Stimulated activated CD4-positive, alpha-beta T cell treated with anti-CD3 and anti-CD28 coated beads, Interleukin-15, amount 100 ng/mL, for 1 hour (primary cell): ENCODE measurements at places on chromosomes 7 and 10.

DNA sequence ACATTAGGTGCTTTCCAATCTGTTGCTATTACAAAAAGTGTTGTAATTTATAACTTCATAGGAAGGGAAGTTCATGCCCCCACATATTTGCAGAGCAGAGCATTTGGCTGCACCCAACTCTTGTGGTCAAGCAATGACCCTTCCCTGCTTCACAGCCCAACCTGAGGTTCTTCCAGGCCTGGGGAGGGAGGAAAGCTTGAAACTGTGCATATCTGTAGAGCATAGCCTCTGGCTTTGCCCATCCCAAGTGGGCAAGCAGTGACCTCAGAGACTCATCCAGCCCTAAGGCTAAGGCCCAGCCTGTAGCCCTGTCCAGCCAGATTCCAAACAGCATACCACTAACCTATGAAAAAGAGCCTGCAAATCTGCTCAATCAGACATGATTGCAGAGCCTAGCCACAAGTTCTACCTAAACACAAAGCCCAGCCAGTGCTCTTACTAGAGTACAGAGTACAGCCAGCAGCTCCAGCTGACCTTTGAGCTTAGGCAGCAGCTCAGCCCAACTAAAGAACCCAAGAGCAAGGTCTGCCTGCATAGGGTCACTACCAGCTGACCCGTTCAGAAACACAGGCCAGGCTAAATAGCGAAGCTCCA, 14.4 kb upstream of the GSTK1 start:
- DNase-seq: no peak

GRCh38 chr7:157961731-157962457, 625.1 kb downstream of the DNAJB6 start:
- no peak for DNase-seq

DNA sequence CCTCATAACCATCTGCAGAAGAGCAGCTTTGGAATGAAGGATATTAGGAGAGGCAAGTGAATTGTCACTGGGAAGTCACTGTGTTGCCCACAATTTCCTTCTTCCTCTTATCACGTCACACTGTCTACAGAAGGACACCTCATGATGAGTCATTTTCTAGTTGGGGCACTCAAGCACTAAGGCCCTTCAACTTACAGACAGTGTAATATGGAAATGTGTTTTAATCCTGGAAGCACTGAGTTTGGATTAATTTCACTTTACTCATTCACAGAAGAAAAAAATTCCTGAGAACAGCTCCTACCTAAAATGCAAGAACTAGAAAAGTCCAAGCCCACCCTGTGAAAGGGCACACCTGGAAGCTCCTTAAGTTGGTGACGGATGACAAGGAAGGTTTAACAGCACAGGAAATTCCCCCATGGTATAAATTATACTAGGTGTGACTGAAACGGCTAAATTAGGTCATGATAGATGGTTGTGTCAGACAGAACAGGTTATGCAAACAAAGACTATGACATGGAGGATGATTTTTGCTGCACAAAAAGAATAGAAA, 56.6 kb downstream of the PARD3 start:
- no peak for DNase-seq

- DNase-seq: no peak
Measured at GRCh38 chr7:119996634-119997033, 276.3 kb upstream of the KCND2 start.

GRCh38 chr10:103632247-103632642, 138.7 kb downstream of the NEURL1 start:
- DNase-seq: no peak

- no peak for DNase-seq
Measured at GRCh38 chr7:154424350-154424749, 372.2 kb downstream of the DPP6 start.

- DNase-seq: no peak
Measured at GRCh38 chr7:150939052-150939451, 39.1 kb downstream of the KCNH2 start.

- DNase-seq: no peak
Measured at GRCh38 chr7:124366118-124366517, 333.3 kb upstream of the TMEM229A start.

DNA sequence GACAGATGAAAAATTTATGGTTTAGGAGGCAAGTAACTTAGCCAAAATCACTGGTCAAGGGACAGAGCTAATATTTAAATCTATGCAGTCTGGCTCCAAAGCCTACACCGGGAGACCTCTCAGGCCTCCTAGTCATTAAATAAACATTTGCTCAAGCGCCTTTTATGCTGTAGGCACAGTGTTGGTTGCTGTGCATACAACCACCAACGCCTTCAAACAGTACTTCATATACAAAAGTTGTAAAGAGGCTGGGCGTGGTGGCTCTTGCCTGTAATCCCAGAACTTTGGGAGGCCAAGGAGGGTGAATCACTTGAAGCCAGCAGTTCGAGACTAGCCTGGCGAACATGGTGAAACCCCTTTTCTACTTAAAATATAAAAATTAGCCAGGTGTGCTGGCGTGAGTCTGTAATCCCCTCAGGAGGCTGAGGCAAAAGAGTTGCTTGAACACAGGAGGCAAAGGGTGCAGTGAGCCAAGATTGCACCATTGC, 159.8 kb downstream of the MAGI2 start:
- DNase-seq: no peak

DNA sequence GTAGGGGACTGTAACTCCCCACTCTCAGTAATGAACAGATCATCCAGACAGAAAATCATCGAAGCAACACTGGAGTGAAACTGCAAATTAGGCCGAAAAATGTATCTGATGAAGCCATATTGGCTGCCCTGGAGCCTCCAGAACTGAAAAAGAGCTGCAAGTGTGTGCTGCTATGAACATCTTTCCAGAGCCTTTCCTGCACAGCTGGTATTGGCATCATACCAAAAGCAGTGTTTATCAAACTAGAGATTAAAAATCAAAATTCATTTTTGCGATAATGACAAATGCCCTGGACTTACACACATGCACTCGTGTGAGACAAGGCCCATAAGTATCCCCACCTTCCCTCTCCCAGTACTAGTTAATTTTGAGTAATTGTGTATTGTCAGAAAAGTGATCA, 6.8 kb upstream of the CLDN12 start:
- no peak for DNase-seq

DNA sequence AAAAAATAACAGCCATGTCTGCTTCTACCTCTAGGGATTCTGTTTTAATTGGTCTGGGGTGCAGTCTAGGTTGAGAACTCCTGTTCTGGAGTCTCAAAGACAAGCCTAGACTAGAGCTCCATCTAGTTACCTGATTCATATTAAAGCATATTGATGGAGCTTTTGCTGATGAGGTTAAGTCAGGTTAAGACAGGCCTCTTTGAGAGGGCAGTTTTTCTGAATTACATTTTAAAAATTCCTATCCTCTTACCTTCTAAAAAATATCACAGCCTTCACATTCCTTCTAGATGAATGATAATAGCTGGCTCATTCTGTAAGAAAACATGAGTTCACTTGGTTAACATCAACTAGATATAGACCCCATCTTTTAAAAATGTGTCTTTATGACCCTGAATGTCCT, 28.9 kb downstream of the MGAM start:
- DNase-seq: no peak

DNA sequence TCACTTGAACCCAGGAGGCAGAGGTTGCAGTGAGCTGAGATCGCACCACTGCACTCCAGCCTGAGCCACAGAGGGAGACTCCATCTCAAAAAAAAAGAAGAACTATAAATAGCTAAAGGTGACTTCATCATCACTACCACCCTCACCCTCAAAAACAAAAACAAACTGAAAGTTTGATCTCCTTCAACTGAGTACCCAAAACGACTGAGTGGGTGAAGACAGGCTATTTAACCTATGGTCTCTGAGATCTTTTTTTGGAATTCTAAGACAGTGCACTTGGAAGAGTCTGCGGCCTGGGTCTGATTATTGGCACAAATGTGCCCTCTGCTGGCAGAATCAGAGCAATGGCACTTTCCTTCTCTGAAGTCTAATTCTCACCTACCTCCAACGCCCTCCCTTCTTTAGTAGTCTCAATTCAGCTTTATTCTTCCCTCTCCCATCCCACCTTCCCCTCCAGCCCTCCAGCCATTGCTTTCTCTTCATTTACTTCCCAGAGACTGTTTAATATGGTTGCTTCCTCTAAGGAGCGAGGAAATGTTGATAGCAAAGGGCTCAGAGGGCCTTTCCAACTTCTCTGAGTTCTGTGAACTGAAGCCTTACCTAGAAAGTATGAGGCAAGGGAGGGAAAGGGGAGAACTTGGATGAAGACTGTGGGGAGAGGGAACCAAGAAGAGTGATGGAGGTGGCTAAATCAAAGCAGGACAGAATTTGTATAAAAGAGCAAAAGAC, 2.9 kb upstream of the MYOZ1 start:
- DNase-seq: no peak

DNA sequence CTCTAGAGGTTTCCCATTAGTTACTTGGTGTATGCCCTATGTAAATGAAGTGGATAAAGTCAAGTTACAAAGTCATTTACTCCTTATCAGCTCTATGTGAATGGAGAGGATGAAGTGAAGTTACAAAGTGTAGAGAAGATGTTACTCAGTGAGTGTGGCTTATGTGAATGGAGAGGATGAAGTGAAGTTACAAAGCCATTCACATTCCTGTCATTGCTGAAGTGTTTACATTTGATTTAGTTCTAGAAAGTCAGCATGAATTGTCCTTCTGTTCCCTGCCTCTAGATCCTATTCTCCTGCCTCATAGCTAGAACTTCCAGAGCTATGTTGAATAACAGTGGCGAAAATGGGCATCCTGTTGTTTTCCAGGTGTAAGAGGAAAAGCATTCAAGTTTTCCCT, 880.1 kb downstream of the DNAJB9 start:
- DNase-seq: no peak

DNA sequence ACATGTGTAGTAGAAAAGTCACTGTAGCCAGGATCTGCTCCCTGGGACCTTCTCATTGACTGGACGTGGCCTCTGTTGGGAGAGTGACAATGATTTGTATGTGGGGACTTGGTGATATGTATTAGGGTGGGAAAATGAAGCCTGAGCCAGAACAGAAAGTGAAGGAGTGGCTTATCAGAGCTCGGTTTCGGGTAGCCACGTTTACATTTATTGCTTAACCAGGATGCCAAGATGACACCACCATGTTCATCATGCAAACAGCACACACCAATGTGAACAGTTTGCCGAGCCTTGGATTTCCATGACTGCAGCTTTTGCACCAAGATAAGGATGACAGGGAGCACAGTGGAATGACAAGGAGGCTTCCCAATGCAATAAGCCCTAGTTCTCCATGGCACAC, 112.8 kb upstream of the STK17A start:
- DNase-seq: no peak

- DNase-seq: no peak
Measured at GRCh38 chr10:42934351-42934811, 142.5 kb upstream of the RET start.
